ENCODE measurements at places on chromosomes 16 and 17. TPM values are rescaled to one million over a fixed set of nuclear protein-coding genes. Genes with fewer than 3 reads are reported as not detected.

ADAP2 gene
- 8.6 TPM for total RNA-seq

TBC1D26 gene
- total RNA-seq: not detected

GSG1L2 gene
- not detected for total RNA-seq

LGALS9C gene
- total RNA-seq: not detected

KRTAP17-1 gene
- not detected for total RNA-seq

TBC1D3K gene
- not detected for total RNA-seq

FZD2 gene
- total RNA-seq: 3.4 TPM
